ENCODE measurements at places on chromosomes 16 and 17.

DNA sequence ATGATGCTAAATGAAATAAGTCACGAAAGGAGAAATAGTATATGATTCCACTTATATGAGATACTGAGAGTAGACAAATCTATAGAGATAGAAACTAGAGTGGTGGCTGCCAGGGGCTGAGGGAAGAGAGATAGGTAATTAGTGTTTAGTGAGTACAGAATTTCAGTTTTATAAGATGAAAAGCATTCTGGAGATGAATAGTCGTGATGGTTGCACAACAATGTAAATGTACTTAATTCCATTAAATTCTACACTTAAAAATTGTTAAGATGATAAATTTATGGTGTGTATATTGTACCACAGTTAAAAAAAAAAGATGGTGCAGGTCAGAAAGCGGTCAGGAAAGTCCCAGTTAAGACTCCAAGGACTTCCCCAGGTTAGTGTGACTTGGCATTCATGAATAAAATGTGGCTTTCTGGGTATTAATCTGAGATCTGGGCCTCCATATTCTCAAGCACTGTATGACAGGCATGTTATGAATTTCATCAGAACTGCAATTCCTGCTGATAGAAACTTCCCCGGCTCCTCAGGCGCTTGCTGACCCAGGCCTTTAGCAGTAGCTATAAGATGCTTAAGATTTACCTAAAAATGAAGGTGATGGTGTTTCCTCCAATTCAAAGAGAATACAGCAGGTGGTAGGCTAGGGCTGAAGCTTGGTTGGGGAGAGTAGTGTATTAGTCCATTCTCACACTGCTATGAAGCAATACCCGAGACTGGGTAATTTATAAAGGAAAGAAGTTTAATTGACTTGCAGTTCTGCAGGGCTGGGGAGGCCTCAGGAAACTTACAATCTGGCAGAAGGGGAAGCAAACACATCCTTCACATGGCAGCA lies 115.3 kb upstream of the SOX9 start:
- no peak for DNase-seq

DNA sequence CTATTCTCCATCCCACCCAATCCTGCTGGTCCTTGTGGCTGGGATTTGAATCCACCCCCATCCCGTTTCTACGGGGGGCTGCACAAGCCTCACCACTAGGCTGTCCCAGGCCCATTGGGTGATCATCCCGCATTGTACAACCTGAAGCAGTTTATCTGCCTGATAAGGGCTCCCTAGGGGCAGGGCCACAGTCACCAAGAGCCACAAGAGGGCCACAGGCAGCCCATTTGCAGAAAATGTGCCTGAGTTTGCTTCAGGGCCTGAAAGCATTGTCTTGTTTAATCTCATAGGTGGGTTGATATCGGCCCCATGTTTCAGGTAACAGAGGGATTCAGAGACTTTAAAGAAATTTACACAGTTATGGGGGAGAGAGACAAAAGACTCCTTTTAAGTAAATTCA lies 245.0 kb downstream of the CPPED1 start:
- DNase-seq, result no peak

GRCh38 chr16:48317026-48317425 lies 68.2 kb downstream of the SIAH1 start:
- DNase-seq, result no peak

- DNase-seq, result no peak
Observed at GRCh38 chr17:68484458-68484857, 27.2 kb upstream of the WIPI1 start.

- DNase-seq, result no peak
Observed at GRCh38 chr16:56848955-56849689, 15.9 kb upstream of the SLC12A3 start.

GRCh38 chr17:49680314-49680713 lies 2.4 kb upstream of the SPOP start:
- DNase-seq, result no peak

GRCh38 chr17:603406-604114 lies 111.1 kb downstream of the VPS53 start:
- no peak for DNase-seq

DNA sequence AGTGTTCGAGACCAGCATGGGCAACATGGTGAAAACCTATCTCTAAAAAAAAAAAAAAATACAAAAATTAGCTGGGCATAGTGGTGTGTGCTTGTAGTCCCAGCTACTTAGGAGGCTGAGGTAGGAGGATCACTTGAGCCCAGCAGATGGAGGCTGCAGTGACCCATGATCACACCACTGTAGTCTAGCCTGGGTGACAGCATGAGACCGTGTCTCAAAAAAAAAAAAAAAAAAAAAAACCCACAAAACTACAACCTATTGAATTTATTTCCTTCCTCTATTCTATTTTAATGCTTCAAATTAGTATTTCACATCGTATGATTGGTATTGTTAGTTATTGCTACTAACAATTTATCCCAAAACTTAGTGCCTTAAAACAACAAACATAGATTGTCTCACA lies 9.4 kb upstream of the NUFIP2 start:
- DNase-seq, result no peak

DNA sequence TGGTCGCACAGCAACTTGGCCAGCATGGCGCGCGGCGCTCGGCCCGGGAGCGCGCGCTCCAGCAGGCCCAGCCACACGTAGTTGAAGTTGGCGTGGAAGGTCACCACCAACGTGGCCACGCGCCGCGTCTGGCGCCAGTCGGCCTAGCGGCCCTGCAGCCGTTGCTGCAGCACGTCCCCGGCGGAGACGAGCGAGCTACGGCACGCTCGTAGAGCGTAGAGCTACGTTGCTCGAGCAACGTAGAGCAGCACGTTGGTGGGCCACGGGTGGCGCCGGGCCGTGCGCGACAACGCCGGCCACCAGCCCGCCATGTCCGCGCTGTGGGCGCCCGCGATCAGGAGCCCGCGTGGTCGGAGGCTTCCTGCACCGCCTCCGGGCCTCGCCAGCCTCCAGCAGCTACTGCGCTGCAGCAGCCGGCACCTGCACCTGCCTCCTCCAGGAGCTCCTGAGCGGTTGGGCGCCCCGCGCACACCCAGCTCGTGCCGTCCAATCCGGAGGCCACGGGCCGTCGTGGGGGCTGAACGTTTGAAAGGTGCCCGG lies 13.4 kb upstream of the SULT1A1 start:
- DNase-seq, result peak; percentile 78
